Umbilical cord (tissue), 2 donors: ENCODE measurements at places on chromosomes 7 and 10.

DNA sequence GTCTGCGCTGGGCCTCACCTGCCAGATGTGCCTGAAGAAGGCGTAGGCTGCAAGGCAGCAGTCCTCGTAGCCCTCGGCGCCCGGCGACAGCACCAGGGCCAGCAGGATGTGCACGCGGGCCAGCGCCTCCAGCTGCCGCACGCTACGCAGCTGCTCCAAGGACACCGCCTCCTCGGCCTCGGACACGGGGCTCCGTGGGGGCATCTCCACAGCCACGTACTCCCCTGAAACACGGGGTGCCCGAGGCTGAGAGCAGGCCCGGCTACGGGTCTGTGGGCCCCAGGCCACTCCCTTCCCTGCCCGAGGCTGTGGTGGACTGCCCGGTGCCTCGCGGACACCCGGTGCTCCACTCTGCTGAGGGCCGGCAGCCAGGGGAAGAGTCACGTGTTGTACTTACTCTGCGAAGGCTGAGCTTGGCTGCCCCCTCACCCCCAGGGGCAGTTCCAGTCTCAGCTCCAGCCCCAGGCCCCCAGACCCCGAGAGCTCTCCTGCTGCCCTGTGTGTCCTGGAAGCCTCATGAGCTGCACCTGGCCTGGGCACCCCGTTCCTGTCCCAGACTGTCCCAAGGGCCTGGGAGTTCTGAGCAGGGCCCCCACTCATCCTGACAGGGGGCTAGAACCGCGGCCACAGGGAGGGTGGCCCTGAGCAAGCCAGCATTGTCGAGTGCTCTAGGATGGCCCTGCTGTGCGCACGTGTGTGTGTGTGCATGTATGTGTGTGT, 62.8 kb downstream of the CFAP46 start:
- no peak for DNase-seq

- DNase-seq, result no peak
Observed at GRCh38 chr10:79457256-79457785, 11.9 kb upstream of the ZCCHC24 start.

GRCh38 chr10:58782876-58783851, 270.5 kb downstream of the BICC1 start:
- no peak for DNase-seq

DNA sequence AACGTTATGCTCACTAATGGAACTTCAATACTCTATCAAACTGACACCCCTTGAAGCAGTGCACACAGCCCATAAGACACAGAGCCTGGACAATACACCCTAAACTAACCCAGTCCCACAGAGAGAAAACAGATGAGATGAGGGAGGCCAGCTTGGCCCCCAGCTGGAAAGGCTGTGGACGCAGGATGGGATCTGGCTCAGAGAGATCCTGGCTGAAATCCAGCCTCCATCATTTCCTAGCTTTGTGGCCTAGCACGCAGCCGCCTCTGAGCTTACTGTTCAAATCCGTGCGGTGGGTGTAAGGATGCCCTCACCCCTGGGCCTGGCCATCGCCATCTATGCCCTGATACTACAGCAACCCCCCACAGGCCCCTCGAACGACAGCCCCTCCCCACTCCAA, 32.7 kb downstream of the SNX8 start:
- DNase-seq, result peak; percentile 89

DNA sequence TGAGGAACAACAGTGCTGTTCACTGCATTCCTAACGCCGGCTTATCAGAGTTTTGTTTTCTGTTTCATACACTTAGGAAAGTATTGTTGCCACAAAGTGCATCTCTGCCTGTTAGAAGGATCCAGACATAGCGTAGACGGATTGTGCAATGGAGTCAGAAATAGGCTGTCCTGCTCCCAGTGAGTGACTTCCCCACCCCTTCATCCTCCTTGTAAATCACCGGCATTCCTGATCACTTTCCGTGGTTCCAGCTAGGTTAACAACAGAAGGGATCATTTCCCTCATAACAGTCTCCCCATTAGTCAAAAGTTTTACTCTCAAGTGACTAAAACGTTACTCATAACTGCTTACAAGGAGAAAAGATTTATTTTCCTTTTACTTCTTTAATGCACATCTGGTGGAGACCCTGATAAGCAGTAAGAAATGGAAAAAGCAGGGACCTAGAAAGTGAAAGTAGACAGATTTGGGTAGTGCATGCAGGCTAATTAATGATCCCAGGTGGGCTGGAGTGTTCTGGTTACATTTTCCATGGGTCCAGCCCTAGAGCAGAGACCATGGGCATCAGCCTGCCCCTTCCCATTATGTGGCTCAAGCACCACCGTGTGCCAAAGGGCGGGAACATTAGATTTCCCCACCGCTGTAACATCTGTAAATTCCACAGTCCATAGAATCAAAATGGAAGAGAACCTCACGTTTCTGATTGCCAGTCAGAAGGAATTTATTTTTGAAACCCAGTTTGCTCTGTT, 395.1 kb upstream of the GALNT17 start:
- DNase-seq, result peak; percentile 73
